ENCODE measurements at places on chromosomes 11 and 22. TPM values are rescaled to one million over a fixed set of nuclear protein-coding genes. Genes with fewer than 3 reads are reported as not detected.

C11orf52 gene
- total RNA-seq = 6.7 TPM

CD3G gene
- not detected for total RNA-seq

OR8D1 gene
- not detected for total RNA-seq

TNRC6B gene
- 76.7 TPM for total RNA-seq

DNA sequence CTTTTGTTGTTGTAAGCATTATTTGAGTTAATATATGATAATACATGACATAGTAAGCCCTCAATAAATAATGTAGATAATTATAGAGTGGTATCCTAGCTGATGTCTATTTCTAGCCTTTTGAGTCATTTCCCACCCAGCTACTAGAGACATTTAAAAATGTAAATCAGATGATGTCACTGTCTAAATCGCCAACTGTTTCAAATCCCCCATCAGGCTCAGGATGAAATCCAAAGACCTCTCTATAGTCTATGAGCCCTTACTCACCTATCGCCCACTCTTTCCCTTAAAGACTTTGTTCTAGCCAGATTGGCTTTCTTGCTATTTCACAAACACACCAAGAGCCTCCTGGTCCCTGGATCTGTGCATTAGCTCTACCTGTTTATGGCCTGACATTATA lies 135.4 kb upstream of the PLET1 start:
- peaks cover 4% of the 10 kb centered on the region for H3K4me1 ChIP-seq
- H3K27ac ChIP-seq = no peak overlapping the region
- no peaks in the 10 kb centered on the region for H3K27me3 ChIP-seq

GRCh38 chr22:47627556-47628253 lies 865.3 kb downstream of the TBC1D22A start:
- H3K4me3 ChIP-seq = no peak overlapping the region
- no peaks in the 10 kb centered on the region for H3K4me1 ChIP-seq
- H3K27me3 ChIP-seq = no peaks in the 10 kb centered on the region
- no peak for DNase-seq

GRCh38 chr22:49954354-49954753 lies 6.2 kb upstream of the PIM3 start:
- no peak overlapping the region for H3K4me3 ChIP-seq
- H3K4me1 ChIP-seq = peaks cover 33% of the 10 kb centered on the region
- H3K27ac ChIP-seq = peak overlapping the region; percentile 93
- peak; percentile 93 for DNase-seq
- H3K36me3 ChIP-seq = no peaks in the 10 kb centered on the region

DNA sequence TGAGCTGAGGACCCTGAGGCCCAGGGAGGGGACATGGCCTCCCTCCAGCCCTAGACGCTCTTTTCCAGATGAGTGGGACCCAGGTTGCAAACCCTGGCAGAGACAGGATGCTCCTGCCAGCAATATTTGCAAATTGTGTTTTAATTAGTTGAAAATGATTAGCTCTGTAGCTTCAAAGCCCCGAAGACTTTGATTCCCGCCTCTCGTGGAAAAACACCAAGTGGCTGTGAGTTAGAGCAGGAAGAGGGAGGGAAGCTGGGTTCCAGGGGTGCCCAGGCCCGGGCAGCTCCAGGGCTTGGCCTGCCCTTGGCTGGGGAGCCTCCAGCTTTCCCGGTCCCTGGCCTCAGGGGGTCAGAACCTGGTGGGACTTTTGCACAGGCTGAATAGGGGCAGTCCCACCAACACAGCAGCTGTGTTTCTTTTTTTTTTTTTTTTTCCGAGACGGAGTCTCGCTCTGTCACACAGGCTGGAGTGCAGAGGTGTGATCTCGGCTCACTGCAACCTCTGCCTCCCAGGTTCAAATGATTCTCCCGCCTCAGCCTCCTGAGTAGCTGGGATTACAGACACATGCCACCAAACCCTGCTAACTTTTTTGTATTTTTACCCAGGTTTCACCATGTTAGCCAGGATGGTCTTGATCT lies 101.6 kb upstream of the RTL6 start:
- peaks cover 8% of the 10 kb centered on the region for H3K27me3 ChIP-seq
- DNase-seq = no peak
- H3K27ac ChIP-seq = no peak overlapping the region
- H3K4me3 ChIP-seq = no peak overlapping the region
- no peaks in the 10 kb centered on the region for H3K4me1 ChIP-seq
- H3K36me3 ChIP-seq = no peaks in the 10 kb centered on the region

DNA sequence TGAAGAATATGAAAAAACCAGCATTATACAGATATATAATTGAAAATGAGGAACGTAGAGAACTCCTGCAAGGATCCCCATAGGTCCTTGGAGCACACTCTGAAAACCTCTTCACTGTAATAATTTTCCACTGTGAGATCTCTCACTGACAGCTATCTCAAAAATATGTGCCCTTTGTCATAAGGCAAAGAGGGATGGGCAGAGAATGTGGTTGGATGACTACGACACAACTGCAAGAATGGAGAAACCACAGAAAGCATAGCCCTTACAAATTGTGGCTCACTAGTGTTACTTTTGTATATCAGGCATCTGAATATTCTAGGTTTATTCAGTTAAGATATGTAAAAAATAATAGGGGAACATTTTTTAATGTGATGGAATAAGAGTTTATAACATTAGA lies 7.9 kb upstream of the CTSC start:
- H3K27me3 ChIP-seq = no peaks in the 10 kb centered on the region
- no peak overlapping the region for H3K4me3 ChIP-seq
- H3K4me1 ChIP-seq = no peaks in the 10 kb centered on the region
- no peaks in the 10 kb centered on the region for H3K36me3 ChIP-seq
- H3K27ac ChIP-seq = no peak overlapping the region
- no peak for DNase-seq

GRCh38 chr11:30938171-30938570 lies 352.0 kb upstream of the MPPED2 start:
- H3K27ac ChIP-seq = no peak overlapping the region
- no peak for DNase-seq
- H3K27me3 ChIP-seq = no peaks in the 10 kb centered on the region
- no peaks in the 10 kb centered on the region for H3K4me1 ChIP-seq
- H3K36me3 ChIP-seq = no peaks in the 10 kb centered on the region
- H3K4me3 ChIP-seq = no peak overlapping the region

GRCh38 chr22:30169002-30169401 lies 77.6 kb downstream of the LIF start:
- no peak for DNase-seq
- H3K36me3 ChIP-seq = no peaks in the 10 kb centered on the region
- H3K27me3 ChIP-seq = no peaks in the 10 kb centered on the region
